ENCODE measurements at places on chromosomes 5 and 9.

DNA sequence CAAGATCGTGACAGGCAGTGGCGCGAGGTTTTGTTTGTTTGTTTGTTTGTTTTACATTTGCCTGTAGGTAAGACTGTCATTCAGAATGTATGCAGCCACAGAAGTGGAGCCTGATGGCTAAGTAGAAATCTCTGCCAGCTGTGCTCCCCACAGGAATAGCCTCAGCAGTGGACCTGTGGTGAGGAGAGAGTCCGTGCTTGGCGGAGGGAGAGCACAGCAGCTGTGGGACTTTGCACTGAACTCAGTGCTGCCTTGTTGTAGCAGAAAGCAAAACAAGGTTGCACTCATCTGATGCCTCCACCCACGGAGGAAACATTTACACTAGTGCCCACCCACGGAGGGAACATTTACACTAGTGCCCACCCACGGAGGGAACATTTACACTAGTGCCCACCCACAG is 4.4 kb upstream of the ZNF782 start:
- no peaks in the 10 kb centered on the region for H3K36me3 ChIP-seq
- DNase-seq, result no peak
- H3K4me3 ChIP-seq, result no peak overlapping the region
- no peaks in the 10 kb centered on the region for H3K4me1 ChIP-seq

GRCh38 chr9:20028192-20028848 is 239.5 kb upstream of the SLC24A2 start:
- no peaks in the 10 kb centered on the region for H3K4me1 ChIP-seq
- H3K36me3 ChIP-seq, result no peaks in the 10 kb centered on the region

DNA sequence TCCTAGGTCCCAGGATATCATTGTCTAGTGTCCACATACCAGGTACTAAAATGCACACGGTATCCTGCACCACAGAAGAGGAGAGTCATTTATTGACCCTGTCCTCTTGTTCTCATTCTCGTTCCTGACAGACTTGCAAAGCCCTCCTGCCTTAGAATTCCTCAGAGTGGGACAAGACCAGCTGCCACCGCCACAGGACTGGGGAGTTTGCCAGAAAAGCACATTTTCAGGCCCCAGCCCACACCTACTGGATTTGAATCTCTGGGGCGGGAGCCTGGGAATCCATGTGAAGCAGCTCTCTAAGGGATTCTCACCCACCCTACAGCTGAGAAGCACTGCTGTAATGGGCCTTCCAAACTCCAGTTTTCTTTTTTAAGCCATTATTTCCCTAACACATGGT is 68.0 kb upstream of the FANCC start:
- H3K27me3 ChIP-seq, result no peaks in the 10 kb centered on the region
- H3K4me1 ChIP-seq, result peaks cover 15% of the 10 kb centered on the region
- H3K27ac ChIP-seq, result no peak overlapping the region
- H3K36me3 ChIP-seq, result no peaks in the 10 kb centered on the region
- no peak for DNase-seq
- no peak overlapping the region for H3K4me3 ChIP-seq

DNA sequence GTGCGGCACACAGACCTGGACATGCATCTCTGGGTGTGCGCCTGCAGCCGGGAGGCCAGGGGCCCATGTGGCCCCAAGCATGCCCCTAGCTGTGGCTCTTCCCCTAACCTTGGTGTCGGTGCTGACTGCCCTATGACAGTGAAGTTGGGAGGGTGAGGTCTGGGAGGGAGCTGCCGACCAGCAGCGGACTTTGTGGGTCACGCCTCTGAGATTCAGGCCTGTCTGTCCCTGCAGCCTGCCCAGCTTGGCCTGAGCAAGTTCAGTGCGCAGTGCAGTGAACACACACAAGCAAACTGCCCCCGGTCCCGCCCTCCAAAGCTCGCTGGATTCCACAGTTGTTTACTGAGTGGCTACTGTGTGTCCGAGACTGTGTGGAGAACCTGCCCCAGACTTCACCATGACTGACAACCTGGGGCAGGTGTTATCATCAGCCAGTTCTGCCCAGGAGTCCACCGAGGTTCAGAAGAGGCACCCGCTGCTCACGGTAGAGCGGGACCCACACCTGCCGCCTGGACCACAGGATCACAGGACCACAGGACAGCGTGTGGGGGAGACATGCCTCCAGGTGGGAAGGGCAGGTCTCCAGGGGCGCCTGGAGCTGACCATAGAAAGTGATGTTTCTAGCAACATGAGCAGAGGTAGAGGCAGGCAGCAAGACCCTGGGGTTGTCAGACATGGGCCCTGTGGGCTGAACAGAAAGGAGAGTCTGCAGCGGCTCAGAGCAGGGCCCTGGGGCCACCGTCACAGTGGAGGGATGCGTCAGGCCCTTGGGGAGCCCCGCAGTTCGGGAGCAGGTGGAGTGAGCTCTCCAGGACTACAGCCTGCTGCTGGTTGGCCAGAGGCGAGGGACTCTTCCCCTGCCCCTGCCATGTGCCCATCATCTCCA is 105.1 kb downstream of the PHF2 start:
- DNase-seq, result no peak
- H3K4me1 ChIP-seq, result no peaks in the 10 kb centered on the region
- peaks cover 9% of the 10 kb centered on the region for H3K36me3 ChIP-seq
- H3K27me3 ChIP-seq, result no peaks in the 10 kb centered on the region
- no peak overlapping the region for H3K27ac ChIP-seq

GRCh38 chr5:83377131-83377865 is 94.2 kb upstream of the VCAN start:
- no peak overlapping the region for H3K4me3 ChIP-seq
- no peak overlapping the region for H3K27ac ChIP-seq
- no peaks in the 10 kb centered on the region for H3K27me3 ChIP-seq
- H3K36me3 ChIP-seq, result no peaks in the 10 kb centered on the region

- DNase-seq, result no peak
- no peaks in the 10 kb centered on the region for H3K27me3 ChIP-seq
- H3K4me1 ChIP-seq, result no peaks in the 10 kb centered on the region
- no peak overlapping the region for H3K27ac ChIP-seq
- no peak overlapping the region for H3K4me3 ChIP-seq
Observed at GRCh38 chr5:66377747-66378146, 218.4 kb upstream of the MAST4 start.

DNA sequence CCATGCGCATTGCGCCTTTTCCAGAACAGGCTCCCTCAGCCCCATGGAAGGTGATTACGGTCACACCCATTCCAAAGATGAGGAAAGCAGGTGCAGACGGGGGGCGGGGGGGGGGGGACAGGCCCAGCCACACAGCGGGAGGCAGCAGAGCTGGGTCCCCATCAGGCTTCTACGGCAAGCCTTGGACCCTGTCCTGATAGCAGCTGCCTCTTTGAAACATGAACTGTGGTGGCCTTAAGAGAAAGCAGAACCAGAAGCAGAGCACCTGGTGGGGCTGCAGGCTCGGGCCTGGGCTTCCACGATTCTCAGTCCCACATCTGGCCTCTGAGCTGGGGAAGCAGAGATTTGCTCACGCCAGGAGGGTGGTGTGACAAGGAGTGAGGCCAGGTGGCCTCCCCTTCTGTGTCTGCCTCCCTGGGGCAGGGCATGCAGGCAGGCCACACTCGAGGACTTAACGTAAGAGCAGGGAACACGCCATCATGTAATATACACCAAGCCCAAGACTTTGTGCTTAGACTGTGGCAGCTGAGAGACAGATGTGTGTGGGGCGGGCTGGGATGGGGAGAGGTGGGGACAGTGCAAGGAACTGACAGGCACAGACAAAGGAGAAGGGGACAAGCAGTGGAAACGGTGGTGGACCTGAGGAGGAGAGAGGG is 14.2 kb upstream of the PHYKPL start:
- H3K27ac ChIP-seq, result no peak overlapping the region
- no peak for DNase-seq
- H3K36me3 ChIP-seq, result no peaks in the 10 kb centered on the region

- H3K4me3 ChIP-seq, result no peak overlapping the region
- no peaks in the 10 kb centered on the region for H3K27me3 ChIP-seq
- no peaks in the 10 kb centered on the region for H3K36me3 ChIP-seq
- DNase-seq, result no peak
- peaks cover 23% of the 10 kb centered on the region for H3K4me1 ChIP-seq
Observed at GRCh38 chr5:76930083-76930482, 22.8 kb upstream of the CRHBP start.

DNA sequence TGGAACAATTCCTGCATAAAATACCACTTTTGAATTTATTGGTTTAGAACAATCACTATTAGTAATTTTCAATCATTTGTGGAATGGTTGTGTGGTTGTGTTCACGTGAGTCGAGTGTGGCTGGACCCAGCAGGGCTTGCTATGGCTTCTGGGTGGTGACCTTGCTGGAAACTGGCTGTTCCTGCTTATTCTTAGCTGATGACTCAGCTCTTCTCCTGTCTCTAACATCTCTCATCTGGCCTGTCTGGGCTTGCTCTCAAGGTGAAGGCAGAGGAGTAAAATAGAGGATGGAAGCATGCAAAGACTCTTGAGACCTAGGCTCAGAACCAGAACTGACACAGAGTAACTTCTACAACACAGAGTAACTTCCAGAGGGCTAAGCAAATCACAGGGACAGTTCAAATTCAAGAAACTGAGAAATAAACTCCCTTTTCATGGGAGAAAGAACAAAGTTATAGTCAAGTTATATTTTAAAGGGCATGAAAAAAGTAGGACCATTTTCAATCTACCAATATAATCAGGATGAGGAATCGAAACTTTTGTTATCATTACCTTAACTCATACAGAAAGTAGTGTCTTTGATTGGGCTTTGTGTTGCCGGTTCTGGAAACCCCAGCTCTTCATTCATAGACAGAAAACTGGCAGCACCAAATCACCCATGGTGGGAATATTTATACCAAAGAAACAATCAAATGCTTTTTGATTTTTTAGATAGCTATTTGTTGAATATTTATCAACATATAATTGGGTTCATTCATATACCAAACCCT is 665.1 kb downstream of the CDH18 start:
- H3K27ac ChIP-seq, result no peak overlapping the region
- no peaks in the 10 kb centered on the region for H3K27me3 ChIP-seq
- no peak overlapping the region for H3K4me3 ChIP-seq
- H3K36me3 ChIP-seq, result no peaks in the 10 kb centered on the region

DNA sequence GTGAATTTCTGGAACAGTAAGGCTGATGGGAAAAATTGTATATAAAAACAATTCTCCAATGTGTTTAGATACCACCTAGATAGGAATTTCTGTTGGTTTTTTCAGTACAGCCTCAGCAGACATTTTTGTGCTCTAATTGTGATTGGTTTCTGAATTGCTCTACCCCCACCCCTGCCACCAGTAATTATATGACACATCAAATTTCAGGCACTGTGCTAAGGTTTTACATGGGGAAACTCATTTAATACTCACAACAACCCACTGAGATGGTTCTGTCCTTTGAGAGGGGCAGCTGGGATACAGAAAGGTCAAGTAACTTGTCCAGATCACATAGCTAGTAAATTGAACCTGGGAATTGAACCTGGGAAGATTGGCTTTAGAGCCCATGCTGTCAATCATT is 288.0 kb downstream of the ARHGEF28 start:
- no peaks in the 10 kb centered on the region for H3K36me3 ChIP-seq
- no peak overlapping the region for H3K4me3 ChIP-seq
- no peak overlapping the region for H3K27ac ChIP-seq
- DNase-seq, result no peak
- peaks cover 6% of the 10 kb centered on the region for H3K4me1 ChIP-seq

GRCh38 chr5:33692980-33693379 is 198.8 kb downstream of the ADAMTS12 start:
- H3K36me3 ChIP-seq, result no peaks in the 10 kb centered on the region
- H3K4me1 ChIP-seq, result no peaks in the 10 kb centered on the region
- no peak for DNase-seq
- H3K4me3 ChIP-seq, result no peak overlapping the region

- H3K27me3 ChIP-seq, result no peaks in the 10 kb centered on the region
- peaks cover 19% of the 10 kb centered on the region for H3K4me1 ChIP-seq
- H3K27ac ChIP-seq, result no peak overlapping the region
- H3K4me3 ChIP-seq, result no peak overlapping the region
- DNase-seq, result peak; percentile 22
Observed at GRCh38 chr9:124475158-124475867, 25.1 kb downstream of the ADGRD2 start.

DNA sequence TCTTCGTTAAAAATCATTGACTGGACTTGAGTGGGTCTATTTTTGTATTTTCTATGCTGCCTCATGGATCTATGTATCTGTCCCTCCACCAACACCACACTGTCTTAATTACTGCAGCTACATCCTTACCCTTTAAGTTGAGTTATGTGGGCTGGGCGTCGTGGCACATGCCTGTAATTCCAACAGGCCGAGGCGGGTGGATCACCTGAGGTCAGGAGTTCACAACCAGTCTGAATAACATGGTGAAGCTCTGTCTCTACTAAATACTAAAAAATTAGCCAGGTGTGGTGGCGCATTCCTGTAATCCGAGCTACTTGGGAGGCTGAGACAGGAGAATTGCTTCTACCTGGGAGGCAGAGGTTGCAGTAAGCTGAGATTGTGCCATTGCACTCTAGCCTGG is 48.2 kb downstream of the XRCC4 start:
- no peaks in the 10 kb centered on the region for H3K27me3 ChIP-seq
- no peak overlapping the region for H3K27ac ChIP-seq
- no peak overlapping the region for H3K4me3 ChIP-seq
- no peaks in the 10 kb centered on the region for H3K36me3 ChIP-seq

GRCh38 chr9:112620388-112620787 is 97.5 kb downstream of the INIP start:
- H3K27ac ChIP-seq, result no peak overlapping the region
- no peak for DNase-seq
- H3K36me3 ChIP-seq, result no peaks in the 10 kb centered on the region
- peaks cover 15% of the 10 kb centered on the region for H3K4me1 ChIP-seq

DNA sequence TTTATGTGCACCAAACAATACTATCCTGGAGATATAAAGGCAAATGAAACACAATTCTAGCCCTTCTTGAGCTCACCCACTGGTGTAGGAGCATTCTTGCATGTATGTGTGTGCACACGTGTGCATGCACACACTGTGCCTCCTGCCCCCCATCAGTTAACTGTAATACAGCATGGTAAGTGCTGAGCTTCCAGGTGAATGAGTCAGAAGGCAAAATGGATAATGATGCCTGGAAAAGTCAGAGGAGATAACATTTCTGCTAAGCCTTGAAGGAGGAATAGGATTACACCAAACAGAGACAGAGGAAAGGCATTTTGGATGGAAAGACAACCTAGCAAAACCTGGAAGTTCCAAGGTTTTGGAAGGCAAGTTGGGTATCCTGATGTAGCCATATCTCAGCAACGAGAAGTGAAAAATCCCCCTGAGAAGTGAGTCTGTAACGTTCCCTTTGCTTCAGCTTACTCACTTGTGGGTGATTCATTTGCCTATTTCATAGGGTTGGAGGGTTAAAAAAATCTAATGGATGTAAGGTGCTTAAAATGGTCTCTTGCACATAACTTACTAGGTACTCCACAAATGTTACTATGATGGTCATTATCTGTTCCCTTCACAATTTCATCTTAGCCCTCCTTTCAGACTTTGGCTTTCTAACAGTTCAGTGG is 101.4 kb upstream of the STC2 start:
- no peaks in the 10 kb centered on the region for H3K36me3 ChIP-seq
- no peak overlapping the region for H3K27ac ChIP-seq
- H3K4me3 ChIP-seq, result no peak overlapping the region

DNA sequence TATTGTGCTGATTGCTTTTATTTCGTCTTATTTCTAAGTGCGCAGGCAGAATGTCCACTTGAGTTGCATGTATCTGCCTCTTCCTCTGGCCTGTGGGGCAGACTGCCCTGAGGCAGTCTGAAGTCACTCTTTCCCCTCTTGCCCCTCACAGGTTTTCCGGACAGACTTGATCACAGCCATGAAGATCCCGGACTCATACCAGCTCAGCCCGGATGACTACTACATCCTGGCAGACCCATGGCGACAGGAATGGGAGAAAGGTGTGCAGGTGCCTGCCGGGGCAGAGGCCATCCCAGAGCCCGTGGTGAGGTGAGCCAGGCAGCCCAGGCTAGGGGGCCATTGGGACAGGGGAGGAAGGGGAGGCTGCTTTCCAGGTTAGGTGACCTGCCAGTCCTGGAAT is 26.4 kb downstream of the JADE2 start:
- H3K36me3 ChIP-seq, result no peaks in the 10 kb centered on the region
- H3K27ac ChIP-seq, result no peak overlapping the region
- H3K4me1 ChIP-seq, result peaks cover 8% of the 10 kb centered on the region
- DNase-seq, result no peak
- H3K4me3 ChIP-seq, result no peak overlapping the region

Data from A673 (cell line).